ENCODE measurements at places on chromosomes 12 and 14.

DNA sequence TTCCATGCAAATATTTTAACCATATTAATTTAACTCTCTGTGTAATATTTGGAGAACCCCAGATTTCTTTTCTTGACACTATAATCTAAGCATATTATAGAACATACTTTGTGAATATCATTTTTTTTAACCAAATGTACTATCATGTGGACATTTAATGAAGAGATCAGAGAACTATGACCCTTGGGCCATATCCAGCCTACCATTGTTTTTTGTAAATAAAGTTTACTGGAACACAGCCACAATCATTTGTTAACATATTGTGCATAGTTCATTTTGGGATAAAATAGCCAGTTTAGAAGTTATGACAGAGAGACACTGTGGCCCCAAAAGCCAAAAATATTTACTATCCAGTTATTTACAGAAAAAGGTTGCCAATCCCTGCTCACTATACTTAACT is 338.2 kb downstream of the TMEM117 start:
- DNase-seq, result no peak

GRCh38 chr12:105949391-105949790 is 189.4 kb downstream of the NUAK1 start:
- no peak for DNase-seq

DNA sequence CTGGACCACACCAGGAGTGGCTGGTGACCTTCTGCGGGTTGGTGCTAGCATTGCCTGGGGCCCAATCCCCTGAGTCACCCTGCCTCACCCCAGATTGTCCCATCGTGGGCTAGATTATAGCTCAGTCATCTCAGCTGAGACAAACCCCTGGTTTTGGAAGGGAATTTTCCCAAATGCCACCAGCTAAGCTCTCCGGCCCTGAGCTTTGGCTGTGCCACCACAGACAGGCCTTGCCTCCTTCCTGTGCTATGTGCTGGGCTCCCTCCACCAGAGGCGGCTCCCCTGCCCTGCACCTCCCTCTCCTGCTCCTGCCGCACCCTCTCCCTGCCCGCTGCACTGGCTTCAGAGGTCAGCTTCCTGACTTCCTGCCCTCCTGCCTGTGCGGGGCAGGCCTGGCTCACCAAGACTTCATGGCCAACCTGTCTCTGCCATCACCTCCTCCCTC is 196.3 kb downstream of the TSPAN9 start:
- DNase-seq, result no peak

- DNase-seq, result no peak
Measured at GRCh38 chr12:94777936-94778335, 127.6 kb upstream of the TMCC3 start.

DNA sequence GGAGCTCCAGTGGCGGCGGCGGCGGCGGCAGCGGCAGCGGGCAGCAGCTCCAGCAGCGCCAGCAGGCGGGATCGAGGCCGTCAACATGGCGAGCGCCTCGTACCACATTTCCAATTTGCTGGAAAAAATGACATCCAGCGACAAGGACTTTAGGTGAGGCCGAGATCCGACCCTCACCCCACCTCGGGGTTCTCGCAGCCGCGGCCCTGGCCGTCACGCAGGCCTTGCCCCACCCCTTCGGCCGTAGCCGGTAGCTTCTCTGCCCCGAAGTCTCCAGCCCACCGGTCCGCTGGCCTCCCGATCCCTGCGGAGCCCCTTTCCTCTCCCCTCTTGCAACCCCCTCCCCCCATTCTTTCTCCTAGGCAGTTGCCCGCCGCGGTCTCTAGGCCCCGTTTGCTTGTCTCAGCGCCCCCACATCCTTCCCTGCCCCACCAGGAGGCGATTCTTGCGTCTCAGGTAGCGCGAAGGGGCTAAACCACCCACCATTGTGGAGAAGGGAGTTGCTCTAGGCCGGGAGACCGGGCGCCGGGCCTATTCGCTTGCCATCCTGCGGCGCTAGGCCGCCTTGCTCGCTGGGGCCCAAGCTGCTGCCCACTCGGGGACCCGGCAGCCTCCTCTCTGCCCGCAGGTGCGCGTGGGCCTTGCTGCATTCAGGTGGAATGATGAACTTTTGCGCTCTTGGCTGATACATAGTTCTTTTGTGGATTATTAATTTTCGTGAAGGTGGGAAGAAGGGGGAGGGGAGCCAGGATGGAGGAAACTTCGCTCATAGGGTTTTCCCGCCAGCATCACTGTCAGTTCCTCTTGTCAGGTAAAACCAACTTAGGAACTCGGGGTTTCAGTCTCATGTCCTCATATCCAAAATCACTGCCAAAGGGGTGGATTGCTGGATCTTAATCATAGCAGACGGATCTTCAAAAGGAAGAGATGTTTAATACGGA is 745 bp downstream of the CAND1 start:
- no peak for DNase-seq

DNA sequence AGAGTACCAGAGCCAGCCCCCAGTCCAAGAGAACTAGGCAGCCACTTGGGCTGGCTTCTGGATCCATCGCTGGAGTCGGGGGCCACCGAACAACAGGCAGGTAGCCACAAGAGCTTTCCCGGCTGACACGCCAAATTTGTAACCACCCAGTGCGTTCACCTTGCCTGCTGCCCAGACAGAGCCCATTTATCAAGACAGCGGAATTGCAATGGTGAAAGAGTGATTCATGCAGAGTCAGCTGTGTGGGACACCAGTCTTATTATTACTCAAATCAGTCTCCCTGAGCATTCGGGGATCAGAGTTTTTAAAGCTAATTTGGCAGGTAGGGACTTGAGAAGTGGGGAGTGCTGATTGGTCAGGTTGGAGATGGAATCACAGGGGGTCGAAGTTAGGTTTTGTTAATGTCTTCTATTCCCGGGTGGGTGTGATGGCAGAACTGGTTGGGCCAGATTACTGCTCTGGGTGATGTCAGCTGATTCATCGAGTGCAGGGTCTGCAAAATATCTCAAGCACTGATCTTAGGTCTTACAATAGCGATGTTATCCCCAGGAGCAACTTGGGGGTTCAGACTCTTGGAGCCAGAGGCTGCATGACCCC is 64.3 kb downstream of the PDE6H start:
- DNase-seq, result no peak

DNA sequence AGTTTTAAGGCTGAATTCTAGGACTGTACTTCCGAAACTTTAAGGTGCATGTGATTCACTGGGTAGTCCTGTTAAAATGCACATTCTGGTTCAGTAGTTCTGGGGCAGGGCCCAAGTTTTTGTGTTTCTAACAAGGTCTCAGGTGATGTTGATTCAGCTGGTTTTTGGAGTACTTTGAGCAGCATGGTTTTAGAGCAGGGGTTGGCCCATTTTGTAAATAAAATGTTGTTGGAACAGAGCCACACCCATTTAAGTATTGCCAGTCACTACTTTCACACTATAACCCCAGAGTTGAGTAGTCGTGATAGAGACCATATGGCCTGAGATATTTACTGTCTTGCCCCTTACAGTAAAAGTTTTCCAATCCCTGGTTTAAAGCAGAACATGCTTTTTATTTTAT is 111.3 kb downstream of the SYNE2 start:
- no peak for DNase-seq

DNA sequence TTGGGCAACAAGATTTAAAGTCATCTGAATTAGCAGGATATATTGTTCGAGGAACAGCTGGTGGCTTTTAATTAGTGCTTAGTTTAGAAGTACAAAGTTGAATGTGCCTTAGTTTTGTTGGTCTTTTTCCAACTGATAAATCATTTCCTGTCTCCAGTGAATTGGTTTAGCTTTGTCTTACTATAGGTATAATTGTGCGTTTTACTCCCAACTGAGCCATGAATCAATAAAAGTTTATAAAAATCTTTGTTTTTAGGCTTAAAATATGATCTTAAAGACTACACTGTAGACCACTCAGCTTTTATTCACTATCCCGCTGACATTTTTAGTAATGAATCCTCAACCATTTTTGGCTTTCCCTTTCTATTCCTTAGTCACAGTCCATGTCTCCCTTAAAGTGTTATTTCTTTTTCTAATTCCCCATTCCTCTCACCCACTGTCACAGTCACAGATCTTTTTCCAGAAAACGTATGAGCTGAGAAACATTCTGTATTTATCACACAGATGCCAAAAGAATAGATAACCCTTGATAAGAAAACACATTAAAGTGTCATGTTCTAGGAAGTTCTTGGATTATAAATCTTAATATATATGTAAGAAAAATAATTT is 34.0 kb upstream of the ALG10 start:
- DNase-seq, result no peak

DNA sequence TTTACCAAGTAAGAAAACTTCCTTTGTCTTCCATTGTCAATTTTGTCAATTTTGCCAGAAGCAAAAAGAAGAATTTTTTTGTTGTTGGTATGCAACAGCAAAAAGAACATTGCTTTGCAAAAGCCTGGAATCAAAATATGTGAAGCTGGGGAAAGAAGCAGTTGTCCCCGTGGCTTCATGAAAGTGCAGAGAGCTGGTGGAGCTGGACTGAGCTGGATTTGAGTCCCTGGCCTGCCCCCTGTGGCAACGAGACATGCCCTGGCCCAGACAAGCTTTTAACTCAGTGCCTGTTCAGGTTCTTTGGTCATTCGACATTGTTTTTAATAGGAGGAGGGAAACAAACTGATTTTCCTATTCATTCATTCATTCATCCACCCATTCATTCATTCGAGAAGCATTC is 70.3 kb downstream of the SLC15A4 start:
- DNase-seq, result no peak

GRCh38 chr14:28630100-28630499 is 136.5 kb upstream of the FOXG1 start:
- no peak for DNase-seq

- DNase-seq, result no peak
Measured at GRCh38 chr12:124608450-124608870, 41.0 kb upstream of the NCOR2 start.

DNA sequence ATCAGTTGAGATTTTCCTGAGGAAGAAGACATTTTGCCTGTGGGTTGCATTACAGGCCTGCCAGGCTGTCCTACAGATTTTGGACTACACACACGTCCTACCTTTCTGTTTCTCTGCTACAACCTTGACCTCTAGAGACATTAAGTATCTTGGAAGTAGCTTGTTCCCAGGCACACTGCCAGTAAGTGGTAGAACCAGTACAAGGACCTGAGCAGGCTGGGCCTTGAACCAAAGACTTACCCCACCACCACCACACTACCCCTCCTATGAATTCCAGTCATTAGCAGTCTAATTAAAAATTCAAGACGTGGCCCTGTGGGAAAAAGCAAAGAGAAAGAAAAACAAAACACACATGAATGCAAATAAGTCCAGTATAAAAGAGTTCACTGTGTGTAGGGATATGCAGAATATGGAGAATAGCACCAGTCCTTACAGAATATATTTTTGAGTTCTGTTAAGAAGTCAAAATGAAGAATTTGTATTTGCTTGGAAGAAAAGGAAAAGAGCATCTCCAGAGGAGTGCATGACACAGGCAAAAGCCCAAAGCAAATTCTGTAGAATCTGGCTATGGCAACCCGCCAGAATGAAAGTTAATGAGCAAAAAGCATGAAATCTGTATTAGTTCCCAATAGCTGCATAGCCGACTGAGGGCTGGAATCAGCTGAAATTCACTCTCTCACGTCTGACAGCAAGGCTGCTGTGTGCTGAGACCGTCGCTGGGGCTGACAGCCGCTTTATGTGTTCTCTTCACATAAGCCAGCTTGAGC is 74.3 kb upstream of the ST8SIA1 start:
- DNase-seq, result peak; percentile 37

DNA sequence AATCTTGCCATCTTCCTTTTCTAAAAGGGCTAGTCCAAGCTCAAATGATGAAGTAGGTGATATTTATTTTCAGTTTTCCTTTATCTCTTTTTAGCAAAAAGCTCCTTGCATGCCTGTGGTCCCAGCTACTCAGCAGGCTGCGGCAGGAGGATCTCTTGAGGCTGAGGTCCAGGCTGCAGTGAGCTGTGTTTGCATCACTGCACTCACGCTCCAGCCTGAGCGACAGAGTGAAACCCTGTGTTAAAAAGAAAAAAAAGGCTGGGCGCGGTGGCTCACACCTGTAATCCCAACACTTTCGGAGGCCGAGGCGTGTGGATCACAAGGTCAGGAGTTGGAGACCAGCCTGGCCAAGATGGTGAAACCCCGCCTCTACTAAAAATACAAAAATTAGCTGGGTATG is 5.0 kb downstream of the TMEM116 start:
- no peak for DNase-seq

- no peak for DNase-seq
Measured at GRCh38 chr12:122842505-122843405, 7.5 kb downstream of the HIP1R start.

DNA sequence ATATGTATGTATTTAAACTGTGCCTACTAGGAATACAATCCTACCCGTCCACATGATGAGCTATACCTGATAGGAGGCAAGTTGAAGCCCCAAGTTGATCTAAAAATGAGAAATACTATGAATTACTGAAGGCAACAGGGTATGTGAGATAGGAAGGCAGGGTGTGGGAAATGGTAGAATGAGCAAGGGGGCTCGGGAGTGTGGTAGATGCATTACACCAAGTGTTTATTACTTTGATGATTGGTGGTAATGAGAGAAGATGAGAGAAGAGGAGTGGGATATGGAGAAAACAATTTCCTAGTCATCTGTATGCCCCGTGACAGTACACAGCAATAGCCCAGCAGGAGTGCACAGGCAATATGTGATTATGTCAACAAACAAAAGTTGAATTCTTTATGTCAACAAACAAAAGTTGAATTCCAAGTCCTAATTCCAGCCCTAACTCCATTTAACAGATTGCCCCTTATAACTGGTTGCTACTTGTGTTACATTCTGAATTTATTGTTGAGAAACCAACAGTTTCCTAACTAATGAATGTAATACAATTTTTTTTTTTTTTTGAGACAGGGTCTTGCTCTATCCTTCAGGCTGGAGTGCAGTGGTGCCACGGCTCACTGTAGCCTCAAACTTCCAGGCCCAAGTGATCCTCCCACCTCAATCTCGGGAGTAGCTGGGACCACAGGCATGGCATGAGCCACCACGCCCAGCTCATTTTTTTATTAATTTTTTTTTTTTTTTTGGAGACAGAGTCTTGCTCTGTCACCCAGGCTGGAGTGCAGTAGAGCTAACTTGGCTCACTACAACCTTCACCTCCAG is 2.5 kb downstream of the LPCAT3 start:
- no peak for DNase-seq

DNA sequence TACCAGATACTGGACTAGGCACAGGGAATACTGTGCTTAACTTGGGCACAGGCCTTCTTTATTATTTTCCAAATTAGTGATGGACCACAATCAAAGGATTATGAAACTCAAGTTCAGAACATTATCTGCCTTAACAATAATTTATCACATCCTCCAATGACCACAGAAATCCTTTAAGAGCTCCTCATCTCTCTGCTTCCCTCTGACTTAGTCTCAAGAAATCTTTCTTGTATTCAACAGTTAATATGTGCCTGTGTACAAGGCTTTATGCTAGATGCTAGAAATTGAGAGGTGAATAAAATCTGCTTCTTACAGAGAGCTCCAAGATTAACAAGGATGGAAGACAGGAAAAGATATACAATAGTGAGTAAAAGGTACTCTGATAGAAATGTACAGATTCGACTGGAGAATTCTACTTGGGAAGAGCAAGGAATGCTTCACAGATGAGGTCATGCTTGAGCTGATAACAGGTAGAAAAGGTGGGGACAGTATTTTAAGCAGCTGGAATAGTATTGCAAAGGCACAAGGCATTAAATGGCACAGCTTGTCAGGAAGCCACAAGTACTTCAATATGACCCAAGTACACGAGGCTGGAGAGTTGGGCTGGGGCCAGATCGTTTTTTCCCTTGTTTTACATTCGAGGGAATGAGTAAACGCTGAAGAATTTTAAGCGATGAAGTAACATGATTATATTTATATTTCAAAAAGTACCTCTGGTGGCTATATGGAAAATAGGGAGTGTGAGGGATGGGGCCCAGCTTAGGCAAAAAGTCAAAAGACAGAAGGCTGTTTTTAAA is 55.1 kb upstream of the ARID2 start:
- no peak for DNase-seq

Measured in SK-N-MC (cell line).